CD4-positive, alpha-beta T cell (primary cell): ENCODE measurements at places on chromosomes 2 and 18.

- no peak for DNase-seq
These were observed 2.3 kb downstream of the KCNE4 start for GRCh38 chr2:223054193-223054781.

DNA sequence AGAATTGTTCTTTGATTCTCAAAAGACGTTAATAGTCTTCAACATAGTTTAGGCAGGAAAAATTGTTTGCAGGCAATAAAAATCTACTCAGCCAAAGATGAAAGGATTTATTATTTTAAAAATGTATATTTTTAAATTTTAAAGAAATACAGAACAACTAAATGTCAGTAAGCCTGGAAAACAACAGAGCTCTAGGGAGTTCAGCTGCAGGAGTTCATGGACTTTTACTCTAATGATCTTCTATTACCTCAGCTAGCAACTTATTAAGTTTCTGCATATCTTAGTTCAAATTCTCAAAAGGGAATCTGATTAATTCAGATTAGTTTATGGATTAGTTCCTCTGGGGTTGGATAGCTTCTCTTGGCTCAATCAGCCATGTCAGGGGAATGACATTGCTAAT lies 17.9 kb upstream of the XIRP2 start:
- no peak for DNase-seq

DNA sequence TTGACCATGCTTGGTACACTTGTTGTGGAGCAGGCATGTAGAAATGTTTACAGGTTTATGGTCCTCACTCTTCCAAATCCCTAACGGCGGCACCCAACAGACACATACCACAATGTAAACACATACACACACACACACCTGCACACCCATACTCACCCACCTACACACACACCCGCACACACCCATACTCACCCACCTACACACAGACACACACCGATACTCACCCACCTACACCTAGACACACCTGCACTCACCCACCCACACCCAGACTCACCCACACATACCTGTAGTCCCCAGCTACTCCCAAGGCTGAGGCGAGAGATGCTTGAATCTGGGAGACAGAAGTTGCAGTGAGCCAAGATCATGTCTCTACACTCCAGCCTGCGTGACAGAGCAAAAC lies 1.5 kb upstream of the RAB6D start:
- DNase-seq: no peak

GRCh38 chr2:40401896-40402295 lies 50.0 kb downstream of the SLC8A1 start:
- no peak for DNase-seq

GRCh38 chr18:21241301-21242048 lies 557 bp upstream of the GREB1L start:
- DNase-seq: no peak

GRCh38 chr2:13260402-13260801 lies 543.7 kb downstream of the TRIB2 start:
- no peak for DNase-seq

DNA sequence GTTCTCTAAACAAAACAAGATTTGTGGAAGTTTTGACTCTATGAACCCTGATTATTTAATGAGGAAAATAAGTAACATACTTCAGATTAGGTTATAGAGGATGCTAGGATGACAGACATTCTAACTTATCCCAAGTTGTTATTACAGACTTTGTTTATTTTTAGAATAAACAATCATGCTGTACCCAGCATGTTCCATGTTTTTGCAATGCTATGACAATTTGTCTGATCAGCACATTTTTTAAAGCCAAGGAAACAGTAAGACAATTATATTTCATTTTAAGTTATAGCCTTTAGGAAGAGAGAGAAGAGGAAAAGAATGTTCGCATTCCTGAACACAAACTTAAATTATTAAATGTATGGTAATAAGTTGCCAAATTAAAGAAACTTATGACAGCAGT lies 119.8 kb downstream of the KYNU start:
- DNase-seq: no peak

DNA sequence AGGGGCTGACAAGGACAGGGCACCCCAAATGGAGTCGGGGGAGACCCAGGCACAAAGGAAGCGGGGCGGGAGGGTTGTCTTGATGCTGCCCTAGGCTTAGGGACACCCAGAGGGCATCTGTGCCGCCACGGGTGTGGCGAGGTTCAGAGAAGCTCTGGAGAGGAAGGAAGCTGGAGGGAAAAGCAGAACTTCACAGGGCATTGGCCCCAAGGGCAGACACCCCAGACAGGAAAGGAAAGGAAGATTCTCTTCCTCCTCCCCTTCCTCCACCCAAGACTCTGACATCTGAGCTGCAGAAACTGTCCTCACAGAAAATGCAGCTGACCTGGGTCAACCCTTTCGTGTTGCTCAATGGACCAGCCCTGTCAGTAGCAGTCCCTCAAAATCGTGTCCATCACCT lies 25.6 kb downstream of the DNMT3A start:
- no peak for DNase-seq

- no peak for DNase-seq
These were observed 14.0 kb upstream of the HNMT start for GRCh38 chr2:137950238-137950637.

DNA sequence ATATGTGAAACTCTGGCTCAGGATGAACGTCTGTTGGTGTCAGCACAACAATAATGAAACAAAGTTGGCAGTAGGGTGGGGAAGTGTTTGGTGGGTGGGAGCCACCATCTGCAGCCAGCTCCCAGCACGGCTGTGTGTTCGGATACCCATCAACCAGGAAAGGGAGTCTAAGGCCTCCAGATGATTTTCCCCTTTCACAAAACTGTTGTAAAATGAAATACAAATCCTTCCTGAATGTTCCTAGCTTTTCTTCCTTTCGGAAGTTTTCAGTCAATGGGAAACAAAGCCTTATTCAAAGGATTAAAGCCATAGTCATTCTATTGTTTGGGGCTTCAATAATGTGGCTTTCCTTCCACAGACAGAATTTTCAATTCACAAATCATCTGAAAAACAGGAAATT lies 14.5 kb upstream of the DARS1 start:
- no peak for DNase-seq

DNA sequence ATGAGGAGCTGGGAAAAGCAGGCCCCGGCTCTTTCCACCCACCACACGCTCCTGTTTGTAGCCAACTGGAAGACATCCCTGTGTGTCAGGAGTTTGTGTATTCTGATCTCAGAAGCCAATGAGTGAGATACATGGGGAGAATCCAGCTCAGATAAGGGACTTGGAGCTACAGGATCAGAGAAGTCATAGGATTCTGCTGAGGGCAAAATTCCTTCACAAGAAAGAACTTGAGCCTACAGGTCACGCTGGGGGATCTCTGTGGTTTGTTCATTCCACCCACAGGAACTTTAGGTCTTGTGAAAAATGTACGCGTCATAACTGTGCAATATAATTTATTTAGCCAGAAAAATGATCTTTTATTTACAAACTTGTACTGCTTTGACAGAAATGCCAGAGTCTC lies 80.1 kb upstream of the SMIM21 start:
- no peak for DNase-seq

- no peak for DNase-seq
These were observed 1.9 kb upstream of the NEUROD1 start for GRCh38 chr2:181682026-181682789.

- DNase-seq: no peak
These were observed 3.8 kb downstream of the FN1 start for GRCh38 chr2:215431778-215432758.

- no peak for DNase-seq
These were observed 632.2 kb downstream of the SLC4A3 start for GRCh38 chr2:220259662-220260061.

DNA sequence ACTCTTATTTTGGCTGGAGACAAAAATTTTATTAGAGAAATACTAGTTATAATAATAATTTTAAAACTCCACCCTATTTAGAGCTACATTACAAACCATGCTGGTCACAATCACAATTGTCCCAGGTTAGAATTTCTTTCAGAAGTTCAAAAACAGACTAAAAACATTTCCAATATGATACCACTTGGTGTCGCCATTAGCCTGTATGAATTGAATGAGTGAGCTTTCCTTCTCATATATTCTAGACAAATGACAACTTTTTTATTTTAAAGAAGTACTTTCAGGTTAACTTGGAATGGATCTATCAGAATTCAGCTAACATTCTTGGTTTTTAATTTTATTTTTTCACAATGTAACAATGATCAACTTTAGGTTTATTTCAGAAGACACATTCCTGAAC lies 48.0 kb downstream of the SERPINB8 start:
- DNase-seq: no peak

DNA sequence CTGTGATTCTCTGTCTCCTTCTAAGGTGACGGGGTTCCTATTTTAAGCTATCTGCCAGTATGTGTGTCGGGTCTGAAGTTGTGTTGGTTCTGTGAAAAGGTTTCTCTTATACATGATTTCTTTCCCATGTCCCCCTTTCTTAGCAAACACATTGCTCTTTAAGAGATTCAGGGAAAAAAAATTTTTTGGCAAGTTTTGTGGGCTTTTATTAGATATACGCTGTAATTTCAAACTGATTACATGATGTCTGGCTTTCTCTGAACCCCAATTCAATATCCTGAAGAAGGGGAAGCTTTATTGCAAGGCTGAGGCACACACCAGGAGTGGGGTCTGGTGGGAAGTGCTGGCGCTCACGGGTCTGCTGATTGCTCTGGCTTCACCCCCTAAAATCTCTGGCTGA lies 210.6 kb downstream of the AGPS start:
- no peak for DNase-seq

DNA sequence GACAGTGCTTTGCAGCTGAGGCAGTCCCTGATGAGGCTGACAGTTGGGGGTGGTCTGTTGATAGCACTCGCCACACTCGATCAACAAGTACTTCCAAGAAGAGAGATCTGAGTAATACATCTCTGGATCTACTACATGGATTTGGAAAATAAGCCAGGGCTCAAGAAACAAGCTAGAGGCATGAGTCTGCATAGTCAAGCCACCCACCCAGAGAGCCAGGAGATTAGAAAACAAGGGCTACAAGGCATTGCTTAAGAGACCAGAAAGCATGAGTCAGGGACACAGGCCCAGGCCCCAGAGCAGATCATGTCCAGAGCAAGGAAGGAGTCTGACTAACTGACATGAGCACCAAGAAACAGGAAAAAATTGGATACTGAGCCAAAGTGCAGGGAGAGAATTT lies 196.9 kb upstream of the CWC22 start:
- DNase-seq: no peak

GRCh38 chr2:166042356-166042755 lies 85.5 kb downstream of the SCN1A start:
- DNase-seq: no peak

- no peak for DNase-seq
These were observed 943.9 kb downstream of the EPHA4 start for GRCh38 chr2:220628252-220628651.

GRCh38 chr2:6782517-6783237 lies 83.0 kb downstream of the CMPK2 start:
- no peak for DNase-seq

GRCh38 chr2:138827426-138828054 lies 47.4 kb upstream of the NXPH2 start:
- DNase-seq: no peak

- DNase-seq: no peak
These were observed 516.6 kb upstream of the NXPH2 start for GRCh38 chr2:139296672-139297209.

GRCh38 chr2:70767079-70767698 lies 811 bp downstream of the ADD2 start:
- DNase-seq: no peak
